ENCODE measurements at places on chromosomes 7 and 10.
A peak's percentile ranks its signal among the peaks of the same experiment; 100 is the strongest.

GRCh38 chr10:88186335-88186734 lies 322.9 kb downstream of the PTEN start:
- DNase-seq = no peak

GRCh38 chr10:73762915-73763314 lies 18.7 kb downstream of the SEC24C start:
- no peak for DNase-seq

GRCh38 chr10:97463363-97464132 lies 17.6 kb downstream of the ZDHHC16 start:
- DNase-seq = peak; percentile 78

- peak; percentile 29 for DNase-seq
Measured at GRCh38 chr10:121928528-121928884, 675 bp upstream of the ATE1 start.

DNA sequence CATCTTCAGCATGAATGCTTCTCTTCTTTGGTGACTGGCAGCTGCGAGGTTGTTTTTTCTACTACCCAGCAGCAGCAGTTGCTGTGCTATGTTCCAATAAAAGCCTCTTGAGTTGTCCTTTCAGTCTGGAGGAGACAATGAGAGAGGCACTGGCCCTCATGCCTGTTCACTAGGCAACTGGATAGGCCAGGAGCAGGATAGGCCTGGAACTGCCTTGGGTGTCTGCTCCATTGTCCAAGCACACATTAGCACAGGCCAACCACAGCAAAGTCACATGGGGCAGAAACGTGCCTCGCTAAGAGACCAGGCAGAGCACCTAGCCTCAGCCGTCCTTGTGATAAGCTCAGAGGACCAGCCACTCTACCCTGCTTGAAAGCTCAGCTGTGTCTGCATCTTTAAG lies 76.9 kb upstream of the PDCD4 start:
- DNase-seq = no peak

DNA sequence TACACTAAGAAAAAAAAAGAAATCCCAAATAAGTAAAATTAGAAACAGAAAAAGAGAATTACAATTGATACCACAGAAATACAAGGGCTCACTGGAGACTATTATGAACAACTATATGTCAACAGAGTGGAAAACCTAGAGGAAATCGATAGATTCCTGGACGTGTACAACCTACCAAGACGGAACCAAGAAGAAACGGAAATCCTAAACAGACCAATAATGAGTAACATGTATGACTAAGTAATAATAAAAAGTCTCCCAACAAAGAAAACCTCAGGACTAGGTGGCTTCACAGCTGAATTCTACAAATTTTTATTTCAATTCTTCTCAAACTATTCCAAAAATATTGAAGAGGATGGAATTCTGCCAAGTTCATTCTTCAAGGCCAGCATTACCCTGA lies 13.9 kb downstream of the DIP2C start:
- no peak for DNase-seq

- no peak for DNase-seq
Measured at GRCh38 chr10:33189363-33189762, 145.1 kb downstream of the NRP1 start.

Measured in upper lobe of left lung (tissue), 6 donors.